ENCODE measurements at places on chromosomes 16 and 17.

DNA sequence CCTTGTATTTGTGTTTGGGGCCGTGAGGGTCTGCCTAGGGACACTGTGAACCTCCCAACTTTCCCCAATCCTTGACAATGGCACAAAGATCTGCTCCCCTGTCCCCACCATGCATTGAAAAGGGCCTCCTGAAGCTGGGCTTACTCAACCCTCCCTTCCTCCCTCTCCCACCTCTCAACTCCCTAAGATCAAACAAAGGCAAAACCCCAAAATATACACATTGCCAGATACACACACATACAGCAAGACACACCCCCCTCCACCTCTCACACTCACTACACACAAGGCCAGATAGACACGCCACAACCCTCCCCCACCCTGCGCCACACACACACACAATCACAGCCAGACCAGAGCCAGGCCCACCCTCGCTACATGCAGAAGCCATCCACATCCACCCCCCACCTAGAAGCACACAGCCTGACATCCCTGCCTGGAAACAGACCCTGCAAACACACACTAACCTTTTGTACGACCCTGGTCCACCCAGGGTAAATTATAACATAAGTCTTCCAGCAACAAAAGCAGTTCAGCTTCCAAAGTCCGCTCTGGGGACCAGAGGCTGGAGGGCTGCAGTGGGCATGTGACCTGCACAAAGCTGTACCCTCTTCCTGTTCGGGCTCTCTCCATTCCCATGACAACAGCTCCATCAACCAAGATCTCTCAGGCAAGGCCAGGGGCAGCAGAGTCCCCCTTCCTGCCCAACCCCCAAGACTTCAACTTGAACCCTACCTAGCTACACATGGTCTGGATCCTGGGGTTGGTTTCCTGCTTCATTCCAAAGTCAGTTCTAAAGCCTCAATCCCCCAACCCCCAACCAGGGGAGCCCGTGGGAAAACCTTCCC lies 1.9 kb downstream of the PCGF2 start:
- DNase-seq = no peak

DNA sequence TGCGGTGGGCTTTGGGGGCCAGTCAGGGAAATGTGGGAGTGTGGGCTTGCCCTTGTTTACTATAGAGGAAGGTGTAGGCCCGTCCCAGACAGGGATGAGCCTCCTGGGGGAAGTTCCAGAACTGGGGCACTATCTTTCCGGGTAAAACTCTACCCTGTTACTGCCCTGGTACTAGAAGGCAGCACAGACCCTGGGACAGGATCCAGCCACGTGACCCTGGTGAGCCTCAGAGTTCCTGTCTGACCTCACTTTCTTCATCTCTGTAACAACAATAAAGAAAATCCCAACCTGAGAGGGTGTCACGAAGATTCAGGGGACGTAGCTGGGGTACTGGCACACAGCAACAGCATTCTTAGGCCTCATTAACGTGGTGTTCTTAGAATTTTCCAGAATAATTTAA lies 239.6 kb upstream of the FOXF1 start:
- no peak for DNase-seq

GRCh38 chr16:66469291-66469946 lies 42.3 kb downstream of the BEAN1 start:
- DNase-seq = no peak

DNA sequence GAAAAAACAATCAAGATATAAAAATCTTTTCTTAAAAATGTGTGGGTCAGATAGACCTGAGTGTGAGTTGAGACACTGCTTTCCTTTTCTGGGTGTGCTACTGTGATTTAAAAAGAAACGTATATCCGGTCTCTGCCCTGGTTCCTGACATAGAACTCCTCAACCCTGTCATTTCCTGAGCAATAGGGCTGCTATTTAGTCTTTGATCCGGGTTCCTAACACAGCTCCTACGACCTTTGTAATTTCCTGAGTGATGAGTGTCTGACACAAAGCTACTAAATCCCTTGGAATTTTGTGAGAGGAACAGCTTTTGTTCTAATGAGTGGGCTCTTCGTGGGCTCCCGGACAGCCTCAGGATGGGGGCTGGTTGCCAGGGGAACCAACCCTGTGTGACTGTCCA lies 93.9 kb upstream of the FA2H start:
- no peak for DNase-seq

- DNase-seq = peak; percentile 35
These were observed 36.6 kb upstream of the TMEM132E start for GRCh38 chr17:34542700-34543336.

DNA sequence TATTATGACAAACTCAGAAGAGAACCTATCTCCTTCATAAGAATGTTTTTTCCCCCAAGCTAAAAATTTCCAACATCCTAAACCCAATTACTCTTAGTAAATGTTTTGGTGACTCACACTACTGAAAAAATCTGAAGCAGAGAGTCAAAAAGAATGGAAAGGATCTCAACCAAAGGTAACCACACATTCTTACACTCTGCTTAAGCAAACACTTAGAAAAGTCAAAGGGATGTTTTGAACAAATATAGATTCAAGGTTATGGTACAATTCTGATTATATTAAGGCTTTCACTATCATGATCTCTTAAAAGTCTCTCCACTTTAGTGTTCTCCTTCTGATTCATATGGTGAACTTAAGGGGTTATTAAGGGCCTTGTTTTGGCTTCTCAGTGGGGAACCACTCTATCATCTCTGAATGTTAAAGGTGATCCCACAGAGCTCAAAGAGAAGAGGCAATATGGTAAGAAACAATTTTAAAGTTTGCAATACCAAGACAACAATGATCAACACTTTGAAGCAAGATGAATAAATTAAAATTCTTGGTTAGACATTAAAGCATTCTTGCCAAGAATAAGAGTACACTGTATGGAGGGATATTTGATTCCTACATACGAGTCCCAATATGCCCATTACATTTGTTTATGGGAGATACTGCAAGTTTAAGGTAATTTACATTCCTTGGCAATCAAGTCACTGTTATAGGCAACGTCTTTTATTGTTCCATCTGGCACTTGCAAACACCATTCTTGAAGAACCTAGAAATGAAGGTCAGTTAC lies 69.2 kb downstream of the CDC27 start:
- no peak for DNase-seq

DNA sequence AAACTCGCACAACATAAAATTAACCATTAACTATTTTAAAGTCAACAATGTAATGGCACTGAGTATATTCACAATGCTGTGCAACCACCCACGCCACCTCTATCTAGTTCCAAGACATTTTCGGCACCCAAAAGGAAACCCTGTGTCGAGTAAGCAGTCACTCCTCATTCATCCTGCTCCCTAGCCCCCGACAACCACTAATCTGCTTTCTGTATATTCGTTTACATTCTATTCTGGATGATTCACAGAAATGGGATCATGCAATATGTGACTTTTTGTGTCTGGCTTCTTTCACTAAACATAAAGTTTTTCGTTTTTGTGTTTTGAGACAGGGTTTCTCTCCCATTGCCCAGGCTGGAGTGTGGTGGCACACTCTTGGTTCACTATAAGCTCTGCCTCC lies 42.2 kb upstream of the HAPSTR1 start:
- DNase-seq = no peak

- no peak for DNase-seq
These were observed 7.0 kb downstream of the DHX40 start for GRCh38 chr17:59572301-59572924.

DNA sequence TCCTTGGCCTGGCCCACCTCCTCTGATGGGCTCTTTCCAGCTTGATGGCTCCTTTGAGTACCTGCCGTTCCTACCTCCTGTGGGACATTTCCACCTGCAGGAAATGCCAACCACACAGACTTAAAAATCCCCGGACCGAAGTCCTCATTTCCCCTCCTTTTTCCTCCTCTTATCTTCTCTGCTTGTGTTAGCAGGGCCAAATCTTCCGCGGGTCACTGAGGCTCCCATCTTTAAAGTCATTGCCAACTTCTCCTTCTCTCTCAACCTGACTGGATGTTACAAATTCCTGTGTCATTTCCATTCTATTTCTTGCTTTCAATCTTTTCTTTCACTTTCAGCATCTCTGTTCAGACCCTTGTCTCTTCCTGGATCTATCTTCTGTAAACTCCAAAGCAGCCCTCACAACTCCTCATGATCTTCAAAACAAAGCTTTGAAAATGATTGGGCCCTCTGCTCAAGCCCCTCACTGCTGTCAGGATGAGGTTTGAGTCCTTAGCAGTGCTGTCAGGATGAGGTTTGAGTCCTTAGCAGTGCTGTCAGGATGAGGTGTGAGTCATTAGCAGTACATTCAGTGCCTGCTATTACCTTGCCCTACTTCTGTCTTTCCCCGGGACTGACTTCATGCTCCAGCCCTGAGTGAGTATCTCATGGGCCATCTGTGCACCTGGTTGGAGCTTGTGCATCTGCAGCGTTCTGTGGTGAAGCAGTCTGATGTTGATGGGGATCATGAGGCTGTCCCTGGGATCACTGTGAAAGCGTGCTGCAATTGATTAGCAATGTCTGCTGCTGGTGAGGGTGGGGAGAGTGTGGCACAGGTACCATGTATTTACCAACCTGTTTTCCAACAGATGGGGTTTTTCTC lies 100.1 kb downstream of the IRF8 start:
- DNase-seq = no peak

DNA sequence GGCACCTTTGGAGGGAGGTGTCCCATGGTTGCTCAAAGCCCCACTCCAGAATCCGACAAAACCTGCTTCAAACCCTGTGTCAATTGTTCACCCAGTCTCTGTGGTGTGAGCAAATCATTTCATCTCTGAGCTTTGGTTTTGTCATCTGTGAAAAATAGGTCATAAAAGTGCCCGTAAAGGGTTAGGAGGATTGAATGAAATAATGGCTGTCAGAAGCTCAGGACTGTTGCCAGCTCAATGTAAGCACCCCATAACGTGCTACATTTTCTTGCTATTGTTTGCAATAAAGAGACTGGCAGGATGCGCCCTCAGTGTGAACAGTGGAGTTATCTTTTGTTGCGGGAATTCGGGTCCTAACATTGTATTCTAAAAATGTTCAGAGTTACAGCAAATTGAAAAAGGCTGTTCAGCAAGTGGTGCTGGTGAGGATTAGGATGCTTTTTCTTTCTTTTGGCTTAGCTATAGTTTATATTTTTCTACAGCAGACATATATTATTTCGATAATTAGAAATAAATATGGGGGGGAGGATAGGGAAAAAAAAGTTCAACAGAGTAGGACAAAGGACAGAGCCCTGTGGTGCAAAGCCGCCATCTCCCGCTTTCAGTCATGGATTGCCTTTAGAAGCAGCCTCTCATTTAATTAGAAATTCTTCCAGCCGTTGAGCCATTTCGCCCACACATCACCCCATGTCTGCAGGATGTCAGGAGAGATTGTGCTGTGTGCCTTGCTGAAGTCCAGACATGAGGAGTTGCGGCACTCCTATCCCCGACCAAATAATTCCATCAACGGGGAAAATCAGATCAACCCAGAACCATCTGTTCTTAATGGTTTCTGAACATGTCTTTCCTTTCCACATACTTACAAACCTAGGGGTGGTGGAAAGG lies 20.9 kb upstream of the PYY start:
- DNase-seq = no peak

Data from immature natural killer cell (primary cell).